ENCODE measurements at places on chromosomes 13 and 19.

DNA sequence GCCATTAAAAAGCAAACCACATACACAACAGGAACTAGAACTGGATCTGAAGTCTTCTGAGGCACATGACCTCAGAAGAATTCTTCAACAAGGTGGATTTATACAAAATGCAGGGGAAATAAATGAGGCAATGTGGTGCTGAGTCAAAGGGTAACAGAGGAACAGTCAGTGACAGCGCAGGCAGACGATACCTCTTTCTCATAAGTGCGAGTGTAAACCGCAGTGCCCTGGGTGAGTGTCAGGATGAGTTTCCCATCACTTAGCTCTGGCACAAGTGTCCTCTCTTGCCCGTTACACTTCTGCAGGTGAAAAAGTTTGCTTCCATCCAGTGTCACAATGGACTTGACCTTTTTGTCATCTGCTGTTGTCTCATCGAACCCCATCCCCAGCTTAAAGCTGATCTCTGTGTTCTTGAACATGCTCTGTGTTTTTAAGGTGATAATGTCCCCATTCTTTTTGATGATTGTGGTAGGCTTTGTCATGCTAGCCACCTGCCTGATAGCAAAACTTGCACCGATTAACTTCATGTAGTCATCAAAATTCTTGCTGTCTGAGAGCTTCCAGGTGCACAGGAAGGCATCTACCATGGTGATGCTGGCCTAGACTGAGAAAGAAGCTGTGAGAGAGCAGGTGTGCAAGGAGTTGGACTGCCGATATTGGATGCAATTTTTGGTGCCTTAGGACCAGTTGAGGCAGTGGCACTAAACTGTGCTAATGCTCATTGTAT, 97.3 kb downstream of the AKAP11 start:
- no peak for DNase-seq

- DNase-seq: no peak
These were observed 270.9 kb downstream of the SLC7A1 start for GRCh38 chr13:29324601-29325000.

DNA sequence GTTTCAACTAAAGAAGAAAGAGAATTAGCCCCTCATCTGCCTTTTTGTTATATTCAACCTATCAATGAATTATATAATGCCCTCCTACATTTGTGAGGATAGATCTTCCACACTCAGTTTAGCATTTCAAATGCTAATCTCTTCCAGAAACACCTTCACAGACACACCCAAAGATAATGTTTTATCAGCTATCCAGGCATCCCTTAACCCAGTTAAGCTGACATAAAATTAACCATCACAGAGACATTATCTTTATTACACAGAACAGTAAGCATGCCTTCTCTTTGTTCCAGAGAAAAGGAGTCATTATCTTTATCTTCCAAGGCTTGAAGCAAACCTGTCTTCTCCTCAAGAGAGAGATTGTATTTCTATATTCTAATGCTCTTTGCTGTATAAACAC, 53.1 kb downstream of the PCDH20 start:
- no peak for DNase-seq

DNA sequence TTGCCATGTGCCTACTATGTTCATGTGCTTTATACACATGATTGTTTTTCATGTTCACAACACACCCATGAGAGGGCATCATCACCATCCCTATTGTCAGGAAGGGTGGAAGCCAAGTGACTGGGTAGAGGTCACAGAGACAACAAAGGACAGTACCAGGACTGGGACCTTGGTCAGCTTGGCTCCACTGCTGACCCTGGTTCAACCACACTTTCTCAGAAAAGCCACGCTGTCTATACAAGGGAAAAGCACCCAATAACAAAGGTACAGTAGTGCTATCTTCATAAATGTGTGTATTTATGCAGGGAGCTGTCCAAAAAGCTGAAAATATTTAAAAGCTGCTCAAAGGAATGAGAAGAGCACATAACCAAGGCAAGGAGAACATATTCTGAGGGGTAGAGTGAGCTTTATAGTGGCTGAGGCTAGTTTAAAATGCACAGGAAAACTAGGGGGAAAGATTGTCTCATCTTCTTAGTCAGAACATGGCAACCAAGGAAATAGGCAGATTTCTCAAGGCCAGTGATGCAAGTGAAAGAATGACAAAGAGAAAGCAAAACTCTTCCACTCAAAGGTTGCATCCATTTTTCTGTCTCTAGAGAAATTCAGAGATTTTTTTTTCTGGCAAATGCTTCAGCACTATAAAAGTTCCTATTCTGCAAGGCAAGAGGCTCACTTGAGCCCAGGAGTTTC, 415.0 kb downstream of the FOXO1 start:
- DNase-seq: no peak

- DNase-seq: no peak
These were observed 11.5 kb downstream of the UTP14C start for GRCh38 chr13:52036037-52036436.

GRCh38 chr13:84940167-84940566, 859.1 kb downstream of the SLITRK6 start:
- no peak for DNase-seq

GRCh38 chr13:46202966-46203365, 8.8 kb upstream of the LRRC63 start:
- no peak for DNase-seq

DNA sequence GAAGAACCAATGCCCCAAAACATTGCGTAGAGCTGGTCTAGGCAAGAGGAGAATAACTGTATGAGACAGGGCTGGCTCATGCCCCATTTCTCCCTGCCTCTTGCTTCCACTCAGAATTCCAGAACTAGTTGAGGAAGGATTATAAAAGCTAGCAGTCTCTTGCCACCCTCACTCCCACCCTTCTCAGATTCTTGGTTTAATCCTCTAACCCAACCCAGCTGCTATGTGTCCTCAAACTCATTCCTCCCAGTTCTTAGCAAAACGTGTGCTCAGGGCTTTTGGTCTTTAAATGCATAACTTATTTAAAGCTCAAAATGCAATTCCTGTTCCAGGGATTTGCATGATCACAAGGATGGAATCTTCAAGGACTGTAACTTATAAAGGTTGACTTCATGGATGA, 466.3 kb downstream of the COG6 start:
- DNase-seq: no peak

GRCh38 chr19:29086646-29087045, 126.3 kb downstream of the UQCRFS1 start:
- DNase-seq: no peak

GRCh38 chr13:39603424-39603947, 493 bp upstream of the LHFPL6 start:
- no peak for DNase-seq

All from stimulated activated naive CD4-positive, alpha-beta T cell (primary cell).